ENCODE measurements at places on chromosomes 1 and 21. TPM values are rescaled to one million over a fixed set of nuclear protein-coding genes. Genes with fewer than 3 reads are reported as not detected.

DNA sequence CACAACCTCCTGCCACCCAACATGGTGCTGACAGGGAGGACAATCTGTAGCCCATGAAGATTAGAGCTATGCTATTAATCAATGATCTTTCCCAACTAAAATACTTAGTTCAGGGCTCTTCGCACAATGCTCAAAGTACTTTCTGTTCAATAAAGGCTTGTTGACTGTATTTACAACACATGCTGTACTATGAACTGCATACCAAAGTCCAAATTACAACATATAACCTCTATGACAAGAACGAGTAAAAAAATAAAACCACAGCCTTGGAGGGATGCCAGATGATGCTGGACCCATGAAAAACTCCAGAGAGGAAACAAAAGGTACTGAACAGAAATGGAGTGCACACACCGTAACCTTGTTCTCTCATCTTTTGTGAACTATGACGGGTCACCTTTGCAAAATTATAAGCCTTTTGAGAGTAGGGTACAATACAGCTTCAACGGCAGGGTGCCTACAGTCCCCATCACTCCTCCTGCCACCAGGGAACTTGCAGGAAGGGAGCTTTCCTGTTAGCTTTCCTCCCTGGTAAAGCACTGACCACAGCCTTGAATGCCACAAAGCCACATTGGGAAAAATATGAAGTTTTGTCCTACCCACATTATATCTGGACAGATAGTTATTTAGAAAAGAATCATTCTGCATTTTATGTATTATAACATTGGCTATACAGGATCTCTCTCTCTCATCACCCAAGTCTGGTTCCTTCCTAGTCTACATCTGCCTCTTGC lies 175.6 kb downstream of the NRIP1 start:
- peaks cover 15% of the 10 kb centered on the region for H3K4me1 ChIP-seq
- DNase-seq = no peak
- no peak overlapping the region for H3K4me3 ChIP-seq
- no peaks in the 10 kb centered on the region for H3K27me3 ChIP-seq
- no peak overlapping the region for H3K27ac ChIP-seq

- no peak overlapping the region for H3K4me3 ChIP-seq
- no peak overlapping the region for H3K27ac ChIP-seq
- no peaks in the 10 kb centered on the region for H3K27me3 ChIP-seq
These were observed 84.2 kb downstream of the LACTBL1 start for GRCh38 chr1:22888320-22889075.

- DNase-seq = no peak
- no peak overlapping the region for H3K4me3 ChIP-seq
- 0 out of 2 replicates have a peak, but pooled peaks cover 4% of the 10 kb centered on the region for H3K4me1 ChIP-seq
These were observed 45.0 kb downstream of the VAV3 start for GRCh38 chr1:107919953-107920352.

DNA sequence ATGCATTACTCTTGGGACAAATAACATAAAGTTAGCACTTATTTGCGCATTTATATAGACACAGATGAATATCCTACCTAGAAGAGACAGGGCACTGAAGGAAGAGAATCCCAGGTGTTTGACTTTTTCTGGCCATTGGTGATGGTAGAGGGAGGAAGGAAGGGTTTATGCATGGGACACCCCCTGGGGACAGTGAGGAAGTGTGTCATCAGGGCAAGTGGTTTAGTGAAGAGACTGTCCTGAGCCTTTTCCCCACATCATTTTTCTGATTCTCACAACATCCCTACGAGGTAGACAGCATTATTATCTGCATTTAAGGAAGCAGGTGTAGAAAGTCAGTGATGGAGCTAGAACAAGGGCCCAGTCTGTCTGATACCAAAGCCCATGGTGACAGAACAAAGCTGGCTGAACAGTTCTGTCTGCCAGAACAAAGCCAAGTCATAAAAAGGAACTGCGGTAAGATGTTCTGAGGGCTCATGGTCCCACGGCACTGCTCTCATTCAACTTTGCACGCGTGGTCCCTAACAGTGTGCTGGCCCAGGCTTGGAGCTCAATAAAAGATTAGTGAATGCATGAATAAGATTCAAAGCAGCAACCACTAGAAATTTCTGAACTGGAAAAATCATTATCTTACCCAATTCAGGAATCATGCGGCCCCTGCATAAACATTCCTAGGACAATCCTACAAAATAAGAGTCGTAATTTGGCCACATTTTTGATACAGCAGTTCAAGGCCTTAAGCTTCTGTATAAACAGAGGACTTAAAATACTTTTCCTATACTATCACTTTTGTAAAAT lies 12.2 kb upstream of the CDC42BPA start:
- DNase-seq = no peak
- no peaks in the 10 kb centered on the region for H3K36me3 ChIP-seq
- no peak overlapping the region for H3K27ac ChIP-seq

Gene CBR3
- 2.2 TPM for total RNA-seq

Gene KCNK2
- total RNA-seq = not detected

Gene AGMAT
- not detected for total RNA-seq

Gene FCRL1
- total RNA-seq = not detected

Gene APCS
- total RNA-seq = not detected
